ENCODE measurements at places on chromosomes 6 and 20.

GRCh38 chr20:16587066-16587465, 13.8 kb upstream of the KIF16B start:
- no peak for DNase-seq

- no peak for DNase-seq
These were observed 8.4 kb downstream of the SDC4 start for GRCh38 chr20:45339799-45340198.

GRCh38 chr6:75546381-75546780, 52.8 kb upstream of the FILIP1 start:
- DNase-seq: peak; percentile 13

DNA sequence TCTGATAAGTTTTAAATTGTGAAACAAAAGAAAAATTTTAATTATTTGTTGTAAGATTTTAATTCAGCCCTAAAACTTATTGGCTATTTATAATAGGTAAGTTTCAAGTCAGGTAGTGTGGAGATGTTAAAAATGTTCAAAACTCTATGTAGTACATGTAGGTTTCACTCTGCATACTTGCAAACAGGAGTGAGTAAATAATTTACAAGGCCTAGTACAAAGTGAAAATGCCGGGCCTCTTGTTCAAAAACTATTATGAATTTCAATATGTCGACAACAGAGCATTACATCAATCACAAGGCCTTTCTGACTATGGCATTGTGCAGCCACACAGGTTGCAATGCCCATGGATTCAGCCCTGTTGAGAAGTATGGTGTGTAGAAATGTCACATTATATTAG, 80.9 kb upstream of the GRIK2 start:
- DNase-seq: no peak

DNA sequence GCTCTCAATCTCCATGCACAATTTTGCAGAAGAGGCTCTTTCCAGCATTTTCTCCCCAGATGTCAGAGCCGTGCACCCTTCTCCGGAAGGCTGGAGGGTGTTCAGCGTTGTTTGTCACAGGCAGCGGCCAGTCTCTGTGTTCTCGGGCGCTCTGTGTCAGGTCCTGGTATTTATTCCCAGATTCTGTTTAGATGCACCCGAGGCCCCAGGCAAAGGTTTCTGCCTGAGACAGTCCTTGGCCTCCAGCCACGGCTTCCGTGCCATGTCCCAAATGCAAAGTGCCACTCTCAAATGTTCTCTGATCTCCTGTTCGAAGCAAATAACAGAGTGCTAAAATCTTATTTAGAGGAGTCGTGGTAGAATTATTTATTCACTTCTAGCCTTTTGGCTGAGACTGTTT, 140.3 kb upstream of the AGPAT4 start:
- DNase-seq: no peak

GRCh38 chr6:13453771-13454251, 33.6 kb downstream of the GFOD1 start:
- DNase-seq: no peak

DNA sequence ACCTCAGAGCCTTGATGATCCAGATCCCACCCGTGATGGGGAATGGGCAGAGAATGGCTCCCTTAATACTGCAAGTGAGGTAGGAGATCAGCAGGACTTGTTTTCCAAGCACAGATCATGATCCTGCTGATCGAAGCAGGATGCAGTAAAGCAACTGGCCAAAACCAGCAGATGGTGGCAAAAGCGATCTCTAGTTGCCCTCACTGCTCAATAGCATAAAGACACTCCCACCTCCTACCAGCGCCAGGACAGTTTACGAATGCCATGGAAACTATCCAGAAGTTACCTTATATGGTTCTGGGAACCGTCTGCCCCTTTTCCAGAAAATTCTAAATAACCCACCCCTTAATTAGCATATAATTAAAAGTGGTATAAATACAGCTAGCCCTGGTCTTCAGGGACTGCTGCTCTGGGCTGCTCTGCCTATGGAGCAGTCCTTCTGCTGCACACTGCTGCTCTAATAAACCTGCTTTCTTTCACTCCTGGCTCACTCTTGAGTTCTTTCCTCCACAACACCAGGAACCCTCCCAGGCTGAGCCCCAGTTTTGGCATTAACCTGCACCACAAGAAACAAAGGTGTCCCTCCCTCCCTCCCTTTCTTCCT, 415.8 kb downstream of the PREX1 start:
- no peak for DNase-seq

Data from inflammatory macrophage (primary cell).